ENCODE measurements at places on chromosomes 13 and 19.

- DNase-seq = no peak
These were observed 8.0 kb downstream of the PTH2 start for GRCh38 chr19:49415102-49415809.

DNA sequence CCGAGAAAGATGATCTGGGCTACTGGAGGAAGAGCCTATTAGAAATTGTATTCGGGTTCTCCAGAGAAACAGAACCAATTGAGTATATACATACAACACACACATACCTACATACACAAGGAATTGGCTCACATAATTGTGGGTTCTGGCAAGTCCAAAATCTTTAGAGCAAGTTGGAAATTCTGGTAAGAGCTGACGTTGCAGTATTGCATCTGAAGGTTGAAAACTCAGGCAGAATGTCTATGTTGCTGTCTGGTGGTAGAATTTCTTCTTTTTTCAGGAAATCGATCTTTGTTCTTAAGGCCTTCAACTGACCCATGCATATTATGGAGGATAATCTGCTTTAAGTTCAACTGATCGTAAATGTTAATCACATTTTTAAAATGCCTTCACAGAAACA is 15.5 kb upstream of the OLFM4 start:
- DNase-seq = no peak

- no peak for DNase-seq
These were observed 427.0 kb upstream of the KLF12 start for GRCh38 chr13:74561155-74561554.

DNA sequence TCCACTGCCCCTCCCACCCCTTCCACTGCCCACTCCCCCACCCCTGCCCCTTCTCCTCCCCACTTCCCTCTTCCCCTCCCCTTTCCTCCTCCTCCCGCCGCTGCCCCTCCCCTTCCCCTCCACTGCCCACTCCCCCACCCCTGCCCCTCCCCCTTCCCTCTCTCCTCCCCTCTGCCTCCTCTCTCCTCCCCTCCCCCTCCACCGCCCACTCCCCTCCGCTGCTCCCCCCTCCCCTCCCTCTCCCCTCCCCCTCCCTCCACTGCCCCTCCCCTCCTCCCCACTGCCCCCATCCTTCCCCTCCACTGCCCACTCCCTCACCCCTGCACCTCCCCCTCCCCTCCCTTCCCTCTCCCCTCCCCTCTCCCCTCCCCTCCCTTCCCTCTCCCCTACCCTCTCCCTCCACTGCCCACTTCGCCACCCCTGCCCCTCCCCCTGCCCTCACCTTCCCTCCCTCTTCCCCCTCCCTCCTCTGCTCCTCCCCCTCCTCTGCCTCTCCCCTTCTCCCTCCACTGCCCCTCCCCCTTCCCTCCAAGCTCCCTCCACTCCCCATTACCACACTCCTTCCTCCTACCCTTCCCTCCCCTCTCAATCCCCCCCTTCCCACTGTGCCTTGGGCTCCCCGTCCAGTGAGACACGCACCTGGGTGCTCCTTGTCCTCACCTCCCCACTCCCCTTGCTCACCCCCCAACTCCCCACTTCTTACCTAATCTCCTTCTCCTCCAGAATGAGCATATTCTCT is 21.9 kb downstream of the ATP8B3 start:
- no peak for DNase-seq

DNA sequence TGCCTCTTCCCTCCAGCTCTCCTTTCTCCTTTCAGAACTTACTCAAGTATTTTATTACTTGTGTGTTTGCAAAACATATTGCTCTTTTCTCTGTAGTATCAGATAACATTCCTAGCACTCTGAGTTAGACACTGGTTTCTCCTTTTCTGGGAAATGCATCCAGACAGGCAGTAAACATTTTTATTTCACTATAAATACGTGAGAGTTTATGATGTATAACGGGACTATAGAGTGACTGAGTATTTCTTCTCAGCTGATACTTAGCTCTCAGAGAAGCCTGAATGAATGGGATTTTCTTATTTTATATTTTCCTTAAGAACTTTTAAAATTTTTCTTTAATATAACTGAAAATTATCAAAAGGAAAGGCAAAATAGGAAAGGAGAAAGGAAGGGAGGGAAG is 211.2 kb upstream of the EDNRB start:
- DNase-seq = no peak

GRCh38 chr13:94020426-94020825 is 459.1 kb downstream of the DCT start:
- DNase-seq = no peak

All from ACHN (cell line).